ENCODE measurements at places on chromosomes 1 and 21.

DNA sequence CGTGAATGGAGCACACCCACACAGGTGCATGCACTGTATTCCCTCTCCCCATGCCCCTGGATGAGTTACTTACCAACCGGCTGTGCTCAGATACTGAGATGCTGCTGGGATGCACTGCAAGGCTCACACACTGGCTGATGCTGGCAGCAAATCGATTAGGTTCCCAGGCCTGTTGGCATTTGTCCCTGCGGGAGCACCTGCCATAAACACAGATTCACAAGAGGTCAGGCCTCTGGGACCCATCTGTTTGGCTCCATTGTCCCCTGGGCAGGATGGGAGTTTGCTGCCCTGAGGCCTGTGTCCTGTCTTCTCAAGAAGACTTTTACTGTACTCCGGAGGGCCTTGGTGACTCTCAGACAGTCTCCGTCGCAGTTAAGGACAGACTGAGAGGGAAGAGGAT, 145.4 kb downstream of the PLXNA2 start:
- no peak for DNase-seq

- DNase-seq: no peak
Observed at GRCh38 chr1:2083666-2084065, 33.5 kb downstream of the PRKCZ start.

GRCh38 chr1:147109041-147109440, 63.2 kb downstream of the PRKAB2 start:
- DNase-seq: no peak

DNA sequence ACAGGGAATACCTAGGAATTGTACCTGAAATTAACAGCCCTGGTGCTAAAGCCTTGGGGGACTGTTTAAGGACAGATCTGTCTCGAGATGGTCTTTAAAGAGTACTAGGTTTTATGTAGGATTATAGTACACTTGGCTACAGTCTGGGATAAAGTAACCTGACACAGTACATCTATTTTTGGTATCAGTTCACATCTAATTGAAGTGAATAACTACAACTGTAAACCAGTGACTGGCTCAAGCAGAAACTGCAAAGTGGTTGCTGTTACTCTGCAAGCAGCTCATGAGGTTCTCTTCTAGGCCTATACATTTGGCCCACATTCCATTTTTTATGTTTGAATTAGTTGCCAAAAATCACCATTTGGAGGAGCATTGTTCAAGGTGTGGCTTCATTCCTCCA, 320.8 kb upstream of the USP25 start:
- no peak for DNase-seq

DNA sequence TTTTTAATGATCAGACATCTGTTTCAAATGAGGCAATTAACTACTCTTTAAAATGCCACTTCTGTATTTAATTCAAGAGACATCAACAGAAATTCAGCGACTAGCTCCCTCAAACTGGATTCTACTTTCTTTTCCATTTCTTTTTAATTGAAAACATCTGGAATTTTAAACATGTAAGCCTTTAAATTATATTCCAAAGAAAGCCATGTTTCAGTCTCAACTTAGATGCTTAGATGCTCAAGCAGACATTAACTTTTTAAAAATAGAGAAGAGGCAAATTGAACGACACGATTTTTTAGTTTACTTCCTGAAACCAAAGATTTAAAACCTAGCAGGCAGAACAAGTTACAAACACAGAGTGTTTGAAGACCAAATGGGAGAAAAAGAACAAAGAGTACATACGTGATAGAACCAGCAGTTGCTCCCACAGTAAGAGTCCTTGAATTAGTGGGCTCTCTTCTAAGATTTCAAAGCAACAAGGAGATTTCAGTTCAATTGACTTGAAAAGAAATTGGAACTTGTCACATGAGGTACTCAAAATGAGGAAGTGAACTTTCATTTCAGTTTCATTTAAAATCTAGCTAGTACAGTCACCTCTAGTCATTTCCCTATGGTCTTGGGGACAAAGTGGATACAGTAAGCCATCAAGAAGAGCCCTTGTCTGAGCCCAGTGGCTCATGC, at the start of gene CTSS:
Gene CTSS (minus strand): TSS at position 483 of the 681 bp plus-strand sequence. CDS start 1,015 bp downstream, outside the sequence.
- no peak for DNase-seq

DNA sequence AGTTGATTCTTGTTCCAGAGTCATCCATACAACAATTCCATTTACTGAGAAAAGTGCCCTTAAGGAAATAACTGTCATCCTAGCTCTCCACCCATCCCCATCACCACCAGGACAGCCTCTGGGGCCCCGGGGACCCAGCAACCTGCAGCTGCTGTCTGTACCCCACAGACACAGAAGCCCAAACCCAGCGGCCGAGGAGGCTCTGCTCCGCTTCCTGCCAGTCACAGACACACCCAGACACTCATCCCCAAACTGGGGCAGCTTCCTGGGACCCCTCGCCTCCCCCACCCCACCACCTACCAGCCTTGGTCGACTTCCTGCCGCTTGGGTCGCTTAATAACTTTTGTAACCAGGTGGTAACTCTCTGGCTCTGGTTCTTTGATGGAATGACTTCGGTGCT, 121.6 kb upstream of the SLC25A33 start:
- DNase-seq: no peak

DNA sequence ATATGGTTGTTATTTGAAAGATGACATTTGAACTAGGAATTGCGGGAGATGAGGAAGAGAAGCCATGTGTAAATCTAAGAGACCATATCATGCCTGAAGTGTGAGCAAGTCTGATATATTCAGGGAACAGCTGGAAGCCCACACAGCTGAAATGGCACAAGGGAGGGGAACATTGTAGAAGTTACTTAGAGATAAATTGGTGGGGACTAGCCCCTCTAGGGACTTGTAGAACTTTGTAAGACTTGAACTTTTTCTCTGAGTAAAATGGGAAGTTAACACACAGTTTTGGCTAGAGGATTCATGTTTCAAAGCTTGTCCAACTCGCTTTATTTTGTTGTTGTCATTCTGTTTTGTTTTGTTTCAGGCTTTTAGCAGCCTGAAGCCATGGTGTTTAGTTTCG, 216.4 kb downstream of the FMN2 start:
- DNase-seq: no peak

- no peak for DNase-seq
Observed at GRCh38 chr21:44310628-44311507, 11.0 kb downstream of the PFKL start.

GRCh38 chr1:226325178-226325577, 16.2 kb upstream of the LIN9 start:
- no peak for DNase-seq

GRCh38 chr1:14767075-14767474, 168.6 kb downstream of the KAZN start:
- no peak for DNase-seq

DNA sequence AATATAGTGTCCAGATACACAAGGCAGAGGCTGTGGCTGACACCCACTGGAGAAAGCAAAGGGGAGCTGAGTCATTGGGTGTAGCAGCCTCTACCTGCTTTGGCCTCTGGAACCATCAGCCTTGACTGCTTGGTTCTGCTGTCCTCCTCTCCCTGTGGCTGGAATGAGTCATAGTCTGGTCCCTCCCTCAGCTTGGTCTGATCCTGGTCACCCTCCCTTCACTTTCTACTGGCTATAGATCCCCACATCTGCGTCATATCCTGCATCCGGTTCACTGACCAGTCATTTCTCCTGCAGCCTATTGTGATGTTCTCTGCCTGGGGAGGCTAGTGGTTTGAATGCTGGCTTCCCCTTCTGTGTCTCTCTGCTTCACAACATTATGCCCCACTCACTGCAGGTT, 372.8 kb upstream of the DAB1 start:
- no peak for DNase-seq

- no peak for DNase-seq
Observed at GRCh38 chr1:46820076-46820475, 21.2 kb downstream of the CYP4B1 start.

GRCh38 chr1:227924833-227925574, 22.7 kb downstream of the WNT9A start:
- no peak for DNase-seq

DNA sequence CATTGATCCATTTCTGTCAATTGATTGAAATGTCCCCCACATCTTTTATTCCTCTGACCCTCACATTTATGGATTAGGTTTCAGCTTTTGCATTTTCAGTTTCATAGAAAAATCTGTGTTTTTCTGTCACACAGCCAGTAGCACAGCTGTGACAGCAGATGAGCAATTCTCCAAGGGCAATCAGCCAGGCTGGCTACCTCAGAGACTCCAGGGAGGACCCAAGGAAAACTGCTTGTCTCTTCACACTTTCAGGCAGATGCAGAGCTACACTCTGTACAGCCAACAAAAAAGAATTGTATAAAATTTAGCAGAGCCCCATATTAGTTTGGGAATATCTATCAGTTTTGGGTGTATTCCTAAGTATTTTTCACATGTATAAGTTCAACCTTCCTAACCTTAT, 257.2 kb downstream of the LRRC7 start:
- DNase-seq: no peak

GRCh38 chr1:113141650-113142473, 68.9 kb downstream of the LRIG2 start:
- DNase-seq: no peak

GRCh38 chr21:21001591-21002100, 3.4 kb downstream of the NCAM2 start:
- no peak for DNase-seq

- DNase-seq: peak; percentile 45
Observed at GRCh38 chr1:27383039-27383605, at the start of gene CD164L2. Gene CD164L2, minus strand, starts transcription at chr1:27383333. Its CDS starts 94 bp downstream, at chr1:27383239.

GRCh38 chr1:58887059-58887458, 103.2 kb upstream of the JUN start:
- no peak for DNase-seq

GRCh38 chr1:207987164-207987563, 76.2 kb upstream of the CD34 start:
- no peak for DNase-seq

DNA sequence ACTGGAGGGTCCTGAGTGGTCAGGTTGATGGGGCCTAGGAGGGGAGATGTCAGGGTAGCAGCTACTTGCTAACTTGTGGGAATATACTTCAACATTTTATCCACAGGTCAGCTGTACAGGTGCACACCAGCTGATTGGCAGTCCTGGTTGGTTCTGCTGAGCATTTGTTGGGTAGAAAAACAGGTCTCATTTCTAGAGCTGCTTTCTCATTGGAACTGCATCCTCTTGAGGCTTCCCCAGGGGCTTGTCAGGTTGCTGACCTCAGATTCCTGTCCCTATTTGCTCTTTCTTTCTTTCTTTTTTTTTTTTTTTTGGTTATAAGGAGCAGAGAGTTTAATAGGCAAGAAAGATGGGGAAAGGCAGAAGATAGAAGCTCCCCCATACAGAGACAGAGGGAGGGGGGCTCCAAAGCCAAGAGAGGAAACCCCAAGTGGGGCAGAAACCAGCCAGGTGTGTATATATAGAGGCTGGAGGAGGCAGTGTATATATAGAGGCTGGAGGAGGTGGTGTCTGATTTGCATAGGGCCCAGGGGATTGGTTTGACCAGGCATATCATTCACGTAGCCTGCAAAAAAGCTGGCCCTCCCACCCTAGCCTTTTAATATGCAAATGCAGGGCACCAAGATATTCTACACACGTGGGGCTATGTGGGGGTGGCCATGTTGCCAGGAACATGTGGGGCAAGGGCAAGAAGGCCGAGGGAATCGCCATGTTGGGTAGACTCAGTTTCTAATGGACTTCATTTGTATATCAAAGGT, 57.3 kb upstream of the STUM start:
- DNase-seq: no peak

DNA sequence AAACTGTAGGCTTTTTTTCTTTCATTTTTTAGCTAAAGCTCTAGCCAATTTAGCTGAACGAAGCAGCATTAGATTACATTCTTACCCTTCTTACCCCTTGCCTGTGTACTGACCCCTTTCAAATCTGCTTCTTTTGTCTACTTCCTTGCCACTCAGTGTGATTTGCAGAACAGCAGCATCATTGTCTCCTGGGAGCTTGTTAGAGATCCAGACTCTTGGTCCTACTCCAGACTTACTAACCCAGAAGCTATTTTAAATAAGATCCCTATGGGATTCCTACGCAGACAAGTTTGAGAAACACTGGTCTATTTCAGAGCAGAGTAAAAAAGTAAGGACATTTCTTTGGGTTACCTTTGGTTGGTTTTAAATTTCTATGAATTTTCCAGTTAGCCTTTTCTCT, 13.8 kb downstream of the LRRC39 start:
- no peak for DNase-seq

- DNase-seq: no peak
Observed at GRCh38 chr1:88043834-88044233, 640.2 kb upstream of the PKN2 start.

DNA sequence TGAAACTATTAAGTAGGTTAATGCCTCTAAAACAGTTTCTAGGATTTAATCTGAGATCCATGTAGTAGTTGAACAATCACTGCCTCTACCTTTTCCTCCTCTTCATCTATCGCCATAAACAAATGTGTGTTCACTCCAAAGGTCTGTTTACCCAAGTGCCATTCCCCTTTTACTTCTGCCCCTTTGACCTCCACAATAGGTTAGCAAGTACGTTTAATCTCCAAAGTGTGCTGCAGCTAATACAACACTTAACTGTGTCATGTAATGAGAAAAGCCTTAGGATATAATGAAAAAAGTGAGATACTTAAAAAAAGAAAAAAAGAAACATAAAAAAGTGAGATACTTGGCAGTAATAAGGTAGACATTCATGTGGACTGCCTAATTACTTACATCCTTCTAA, 28.2 kb downstream of the GPBP1L1 start:
- no peak for DNase-seq

- no peak for DNase-seq
Observed at GRCh38 chr21:43274946-43275310, 106.1 kb downstream of the CRYAA start.

- DNase-seq: no peak
Observed at GRCh38 chr1:13593511-13594131, 10.0 kb downstream of the PDPN start.

- no peak for DNase-seq
Observed at GRCh38 chr1:174194461-174194860, 35.1 kb downstream of the RABGAP1L start.

DNA sequence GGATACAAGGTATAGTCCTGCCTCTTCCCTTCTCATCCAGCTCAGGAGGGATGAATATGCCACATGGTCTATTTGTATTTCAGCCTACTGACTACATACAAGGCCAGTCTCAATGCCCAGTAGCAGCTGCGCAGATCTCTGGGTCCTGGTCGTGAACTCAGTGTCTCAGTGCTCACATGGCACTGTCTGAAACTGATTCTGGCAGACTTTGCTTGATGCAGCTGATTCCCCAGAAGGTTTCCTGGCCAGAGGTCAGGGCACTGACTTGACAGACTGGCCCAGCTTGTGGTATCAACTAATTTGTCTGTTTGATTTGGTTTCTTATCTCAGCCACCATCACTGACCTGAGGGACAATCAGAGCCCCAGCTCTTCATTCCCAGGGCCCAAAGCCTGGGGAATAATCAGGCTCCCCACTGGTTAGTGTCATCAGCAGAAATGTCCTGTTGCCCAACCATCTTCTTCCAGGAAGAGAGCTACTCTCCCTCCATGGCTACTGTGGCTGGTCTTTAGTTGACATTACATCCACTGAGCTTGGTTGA, 7.5 kb upstream of the SPRR4 start:
- DNase-seq: no peak

Measured in Caco-2 (cell line).